Body of pancreas (tissue), 4 donors: ENCODE measurements at places on chromosomes 12 and 14.

DNA sequence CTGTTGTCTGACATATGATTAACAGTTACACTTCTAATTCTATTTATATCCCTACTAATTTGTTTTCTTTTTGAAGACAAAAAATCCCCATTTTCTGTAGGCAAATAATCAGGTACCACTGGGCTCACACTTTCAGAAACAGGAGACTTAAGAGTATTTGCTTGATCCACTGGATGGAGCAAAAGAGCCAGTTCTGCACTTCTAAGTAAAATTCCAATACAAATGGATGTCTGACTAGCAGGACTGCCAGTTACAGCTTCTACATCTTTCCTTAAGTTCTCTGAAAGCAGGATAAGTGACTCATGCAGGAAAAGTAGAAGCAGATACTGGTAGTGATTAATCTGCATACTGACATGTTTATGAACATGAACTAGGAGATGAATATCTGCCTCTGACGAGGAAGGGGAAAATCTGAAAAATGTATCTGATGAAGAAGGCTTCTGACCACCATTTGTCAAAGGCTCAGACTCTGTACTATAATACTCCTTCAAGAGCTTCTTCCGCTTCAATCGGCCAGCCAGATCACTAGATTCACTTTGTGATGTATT, 73.8 kb upstream of the ANKS1B start:
- no peak for DNase-seq

DNA sequence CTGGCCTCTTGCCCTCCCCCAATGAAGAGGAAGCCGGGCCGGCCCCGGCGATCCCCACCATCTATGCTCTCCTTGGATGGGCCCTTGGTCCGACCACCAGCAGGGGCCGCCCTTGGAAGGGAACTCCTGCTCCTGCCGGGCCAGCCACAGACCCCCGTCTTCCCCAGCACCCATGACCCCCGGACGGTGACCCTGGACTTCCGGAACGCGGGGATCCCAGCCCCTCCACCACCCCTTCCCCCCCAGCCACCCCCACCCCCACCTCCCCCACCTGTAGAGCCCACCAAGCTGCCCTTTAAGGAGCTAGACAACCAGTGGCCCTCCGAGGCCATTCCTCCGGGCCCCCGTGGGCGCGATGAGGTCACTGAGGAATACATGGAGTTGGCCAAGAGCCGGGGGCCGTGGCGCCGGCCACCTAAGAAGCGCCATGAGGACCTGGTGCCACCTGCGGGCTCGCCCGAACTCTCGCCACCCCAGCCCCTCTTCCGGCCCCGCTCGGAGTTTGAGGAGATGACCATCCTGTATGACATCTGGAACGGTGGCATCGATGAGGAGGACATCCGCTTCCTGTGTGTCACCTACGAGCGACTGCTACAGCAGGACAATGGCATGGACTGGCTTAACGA, 19.4 kb downstream of the SETD1B start:
- DNase-seq = no peak

- no peak for DNase-seq
These were observed 6.7 kb downstream of the C12orf54 start for GRCh38 chr12:48489012-48489411.

GRCh38 chr14:99215277-99215676, 56.7 kb downstream of the BCL11B start:
- no peak for DNase-seq
